ENCODE measurements at places on chromosomes 2 and 18.

- no peak for DNase-seq
- peaks cover 6% of the 10 kb centered on the region for H3K4me1 ChIP-seq
- no peaks in the 10 kb centered on the region for H3K36me3 ChIP-seq
- H3K27me3 ChIP-seq: no peaks in the 10 kb centered on the region
- H3K27ac ChIP-seq: no peak overlapping the region
These were observed 16.4 kb upstream of the NFU1 start for GRCh38 chr2:69453475-69454129.

DNA sequence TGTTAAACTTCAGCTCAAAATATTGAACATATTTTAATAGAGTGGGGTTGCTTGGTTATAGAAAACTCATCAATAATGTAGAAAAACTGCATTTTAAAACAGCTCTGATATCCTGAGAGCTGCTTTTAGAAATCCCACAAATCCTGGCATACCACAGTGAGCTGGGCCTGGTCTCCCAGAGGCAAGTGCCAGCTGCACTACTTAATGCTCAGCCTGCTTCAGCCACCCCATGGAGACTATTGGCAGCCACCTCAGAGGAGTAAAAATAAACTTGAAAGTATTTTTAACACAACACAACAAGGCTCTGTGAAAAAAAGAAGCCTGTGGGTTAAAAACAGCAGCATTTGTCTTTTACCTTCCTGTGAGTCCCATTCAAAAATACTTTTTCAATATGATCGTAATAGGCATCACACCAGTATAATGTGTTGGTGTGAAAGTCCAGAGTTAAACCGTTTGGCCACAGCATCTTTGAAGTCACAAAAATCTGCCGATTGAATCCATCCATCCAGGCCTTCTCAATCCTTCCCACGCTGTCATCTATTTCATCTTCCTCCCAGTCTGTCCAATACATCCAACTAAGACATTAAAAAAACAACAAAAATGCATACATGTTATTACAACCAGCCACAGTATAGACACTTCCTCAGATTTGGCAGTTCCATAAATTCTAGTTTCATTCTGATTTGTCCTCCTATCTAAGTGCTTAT lies 1115.3 kb downstream of the LRP1B start:
- DNase-seq: no peak
- H3K4me3 ChIP-seq: no peak overlapping the region
- H3K27me3 ChIP-seq: no peaks in the 10 kb centered on the region
- no peaks in the 10 kb centered on the region for H3K4me1 ChIP-seq
- H3K36me3 ChIP-seq: no peaks in the 10 kb centered on the region

DNA sequence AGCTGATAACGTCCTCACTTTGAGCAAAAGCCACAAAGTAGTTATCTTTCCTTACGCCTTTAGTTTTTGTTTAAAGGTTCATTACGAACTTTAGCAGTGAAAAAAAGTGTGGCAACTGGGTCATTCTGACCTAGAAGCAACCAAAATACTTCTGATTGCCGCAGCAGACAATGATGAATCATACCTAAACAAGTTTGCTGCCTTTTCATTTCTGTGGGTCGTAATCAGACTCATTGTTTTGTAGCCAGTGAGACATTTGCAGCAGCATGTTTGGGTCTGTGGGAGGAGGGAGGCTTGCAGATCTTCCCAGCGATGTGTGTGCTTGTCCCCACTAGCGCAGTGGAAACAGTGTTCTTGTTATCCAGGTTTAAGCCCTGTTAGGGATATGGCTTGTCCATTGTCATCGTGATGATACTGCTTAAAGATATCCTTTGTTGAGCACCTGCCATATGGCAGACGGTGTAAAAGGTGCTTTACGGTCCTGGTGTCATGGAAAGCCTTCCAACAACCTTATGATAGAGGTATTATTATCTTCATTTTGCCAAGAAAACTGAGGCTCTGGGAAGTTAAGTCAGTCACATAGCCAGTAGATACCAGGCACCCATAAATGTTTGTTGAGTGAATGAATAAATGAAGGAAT lies 1.3 kb upstream of the GREB1 start:
- H3K36me3 ChIP-seq: no peaks in the 10 kb centered on the region
- no peak overlapping the region for H3K27ac ChIP-seq
- H3K4me1 ChIP-seq: no peaks in the 10 kb centered on the region
- H3K4me3 ChIP-seq: no peak overlapping the region

GRCh38 chr2:235594041-235594440 lies 100.2 kb downstream of the AGAP1 start:
- no peaks in the 10 kb centered on the region for H3K36me3 ChIP-seq
- DNase-seq: no peak
- H3K4me1 ChIP-seq: no peaks in the 10 kb centered on the region
- H3K27ac ChIP-seq: no peak overlapping the region
- H3K4me3 ChIP-seq: no peak overlapping the region
- H3K27me3 ChIP-seq: peaks cover 6% of the 10 kb centered on the region
